Neural progenitor cell (in vitro differentiated cells): ENCODE measurements at places on chromosomes 1 and 21. TPM values are rescaled to one million over a fixed set of nuclear protein-coding genes. Genes with fewer than 3 reads are reported as not detected.

GRCh38 chr21:20030390-20030789 is 967.8 kb upstream of the NCAM2 start:
- no peaks in the 10 kb centered on the region for H3K4me1 ChIP-seq
- H3K4me3 ChIP-seq: no peak overlapping the region
- no peak overlapping the region for H3K27ac ChIP-seq
- no peak for DNase-seq

The PDE9A gene
- total RNA-seq: 40.2 and 41.0 TPM in 2 replicates

The CHD5 gene
- 0.17 and 0.22 TPM in 2 replicates for total RNA-seq

The ZMYND12 gene
- 1.3 and 2.1 TPM in 2 replicates for total RNA-seq

- H3K4me1 ChIP-seq: no peaks in the 10 kb centered on the region
- no peak overlapping the region for H3K4me3 ChIP-seq
- DNase-seq: no peak
- no peaks in the 10 kb centered on the region for H3K36me3 ChIP-seq
- no peak overlapping the region for H3K27ac ChIP-seq
- no peaks in the 10 kb centered on the region for H3K27me3 ChIP-seq
Observed at GRCh38 chr1:199290186-199290585, 651.3 kb downstream of the PTPRC start.
